ENCODE measurements at places on chromosomes 7 and 10.

DNA sequence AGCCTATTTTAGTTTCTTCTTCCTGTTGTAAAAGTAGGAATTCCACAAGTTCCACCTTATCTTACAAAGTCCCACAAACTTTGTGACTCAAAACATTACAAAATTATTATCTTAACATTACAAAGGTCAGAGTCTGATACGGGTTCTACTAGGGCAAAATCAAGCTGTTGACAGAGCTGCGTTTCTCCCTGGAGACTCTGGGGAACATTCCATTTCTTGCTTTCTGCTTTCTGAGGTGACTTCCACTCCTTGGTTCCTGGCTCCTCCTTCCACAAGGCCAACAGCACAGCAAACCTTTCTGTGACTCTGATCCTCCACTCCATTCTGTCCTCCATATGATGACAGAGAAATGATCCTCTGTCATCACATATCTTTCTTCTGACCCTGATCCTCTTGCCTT is 10.6 kb downstream of the OR2F1 start:
- no peak for DNase-seq

DNA sequence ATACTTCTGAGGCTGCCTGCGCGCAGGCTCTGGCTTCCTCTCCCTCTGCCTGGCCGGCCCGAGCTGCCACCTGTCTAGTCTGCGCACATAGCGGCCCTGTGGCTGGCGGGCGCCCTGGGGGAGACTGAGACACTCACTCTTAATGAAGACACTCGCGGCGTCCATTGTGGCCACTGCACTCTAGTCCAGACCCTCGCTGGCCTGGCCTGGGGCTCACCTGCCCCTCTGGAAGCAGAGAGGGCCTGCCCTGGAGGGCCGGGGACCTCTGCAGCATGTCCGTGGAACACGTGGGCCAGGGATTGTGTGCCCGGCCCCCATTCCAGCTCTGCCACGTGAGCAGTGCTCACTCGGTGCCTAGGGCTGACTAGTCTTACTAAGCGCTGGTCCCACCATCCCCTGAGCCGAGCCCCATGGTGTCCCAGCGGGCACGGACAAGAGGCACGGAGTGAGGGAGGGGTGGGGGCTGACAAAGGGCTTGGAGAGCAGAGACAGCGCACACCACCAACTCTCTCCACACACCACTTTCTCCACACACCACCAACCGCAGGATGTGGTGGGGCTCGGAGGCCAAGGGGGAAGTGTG is 149.3 kb downstream of the ELFN1 start:
- no peak for DNase-seq

DNA sequence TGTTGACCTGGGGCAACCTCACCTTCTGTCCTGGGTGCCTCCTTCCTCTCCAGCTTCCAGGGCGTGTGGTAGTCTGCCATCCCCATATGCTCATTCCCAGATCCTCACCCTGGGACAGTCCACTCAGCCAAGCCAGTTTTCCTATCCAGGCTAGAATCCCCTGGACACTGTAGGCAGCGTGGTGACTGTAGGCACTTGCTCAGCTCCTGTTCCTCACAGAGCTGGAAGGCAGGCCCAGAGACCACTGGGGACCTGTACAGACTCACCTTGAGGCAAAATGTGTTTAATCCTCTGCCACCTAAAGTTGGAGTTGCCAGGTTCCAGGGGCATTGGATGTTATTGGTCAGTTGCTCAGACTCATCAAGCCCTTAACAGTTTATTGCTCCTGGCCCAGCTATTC is 2.4 kb upstream of the GRID1 start:
- no peak for DNase-seq

- no peak for DNase-seq
Observed at GRCh38 chr7:103995554-103995953, 6.1 kb upstream of the RELN start.

DNA sequence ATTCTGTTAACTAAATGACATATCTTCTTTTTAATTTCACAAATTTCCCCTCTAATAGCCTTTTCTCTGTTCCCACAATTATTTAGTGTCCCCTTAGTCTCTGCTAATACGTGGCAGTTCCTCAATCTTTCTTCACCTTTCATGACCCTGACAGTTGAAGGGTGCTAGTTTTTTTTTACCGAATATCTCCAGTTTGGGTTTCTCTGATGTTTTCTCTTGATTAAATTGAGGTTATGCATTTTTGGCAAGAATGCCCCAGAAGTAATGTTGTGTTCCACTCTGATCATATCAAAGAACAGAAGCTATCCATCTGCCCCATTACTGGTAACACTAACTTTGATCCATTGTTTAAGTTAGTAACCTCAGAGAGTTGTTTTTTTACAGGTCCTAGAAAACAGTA is 133.6 kb upstream of the ASAH2 start:
- DNase-seq: no peak

- DNase-seq: no peak
Observed at GRCh38 chr10:103757531-103758293, 97.7 kb downstream of the SH3PXD2A start.

- no peak for DNase-seq
Observed at GRCh38 chr10:125067764-125068163, 92.6 kb downstream of the CTBP2 start.

DNA sequence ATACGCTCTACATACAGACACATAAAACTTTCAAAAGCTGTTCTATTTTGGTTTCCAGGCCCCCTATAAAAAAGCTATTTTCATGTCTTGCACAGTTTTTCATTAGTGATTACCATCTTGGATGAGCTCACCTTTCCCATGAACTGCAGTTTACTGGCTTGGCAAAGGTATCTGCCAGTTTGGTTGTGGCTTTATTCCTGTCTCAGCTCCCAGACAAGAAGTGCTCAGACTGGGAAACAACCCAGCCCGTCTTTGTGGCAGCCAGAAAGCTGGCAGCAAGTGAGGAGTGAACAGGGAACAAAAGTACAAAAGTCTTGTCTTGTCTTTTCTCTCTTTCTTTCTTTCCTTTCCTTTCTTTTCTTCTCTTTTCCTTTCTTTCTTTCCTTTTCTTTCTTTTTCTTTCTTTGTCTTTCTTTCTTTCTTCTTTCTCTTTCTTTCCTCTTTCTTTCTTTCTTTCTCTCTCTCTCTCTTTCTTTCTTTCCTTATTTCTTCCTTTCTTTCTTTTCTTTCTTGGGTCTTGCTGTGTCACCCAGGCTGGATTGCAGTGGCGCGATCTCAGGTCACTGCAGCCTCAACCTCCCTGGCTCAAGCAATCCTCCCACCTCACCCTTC is 138.8 kb downstream of the CFAP58 start:
- DNase-seq: no peak

DNA sequence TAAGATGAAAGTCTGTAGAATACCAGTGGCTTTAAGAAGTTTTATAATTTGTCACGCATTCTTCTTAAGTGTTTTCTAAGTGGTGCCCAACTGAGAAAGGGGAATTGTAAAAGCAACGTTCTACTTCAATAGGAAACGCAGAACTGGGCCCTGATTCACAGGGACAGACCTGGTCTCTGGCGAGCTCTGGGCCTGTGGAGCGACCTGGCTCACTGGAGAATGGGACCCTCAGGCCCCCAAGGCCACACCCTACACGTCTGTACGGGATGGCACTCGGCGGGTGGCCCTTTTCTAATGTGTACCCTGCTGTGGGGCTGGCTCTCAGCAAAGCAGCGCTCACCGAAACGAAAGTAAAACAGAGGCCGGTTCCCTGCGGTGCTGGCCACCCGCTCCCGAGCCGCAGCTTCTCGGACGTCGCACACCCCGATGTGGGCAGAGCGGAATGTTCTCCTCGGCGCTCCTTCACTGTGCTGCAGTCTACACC is 205.0 kb downstream of the DIP2C start:
- DNase-seq: no peak

GRCh38 chr10:118753331-118754228 is 1.2 kb downstream of the CACUL1 start:
- DNase-seq: no peak

DNA sequence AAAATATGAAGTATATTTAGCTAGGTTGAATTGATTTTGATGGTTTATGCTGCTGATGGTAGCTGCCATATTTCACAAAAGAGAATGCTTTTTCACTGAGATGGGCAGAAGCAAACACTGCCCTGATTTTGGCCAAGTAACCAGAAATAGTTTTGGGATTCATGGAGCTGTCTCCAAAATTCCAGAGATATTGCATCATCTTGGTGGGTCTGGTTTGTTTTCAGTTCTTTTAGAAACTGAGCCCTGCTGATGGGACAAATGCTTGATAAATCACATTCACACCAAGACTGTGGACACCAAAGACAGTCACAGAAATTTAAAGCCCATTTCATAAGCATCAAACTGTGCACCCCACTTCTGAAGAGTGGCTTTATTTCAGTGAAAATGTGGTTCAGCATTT is 140.5 kb downstream of the BICC1 start:
- no peak for DNase-seq

DNA sequence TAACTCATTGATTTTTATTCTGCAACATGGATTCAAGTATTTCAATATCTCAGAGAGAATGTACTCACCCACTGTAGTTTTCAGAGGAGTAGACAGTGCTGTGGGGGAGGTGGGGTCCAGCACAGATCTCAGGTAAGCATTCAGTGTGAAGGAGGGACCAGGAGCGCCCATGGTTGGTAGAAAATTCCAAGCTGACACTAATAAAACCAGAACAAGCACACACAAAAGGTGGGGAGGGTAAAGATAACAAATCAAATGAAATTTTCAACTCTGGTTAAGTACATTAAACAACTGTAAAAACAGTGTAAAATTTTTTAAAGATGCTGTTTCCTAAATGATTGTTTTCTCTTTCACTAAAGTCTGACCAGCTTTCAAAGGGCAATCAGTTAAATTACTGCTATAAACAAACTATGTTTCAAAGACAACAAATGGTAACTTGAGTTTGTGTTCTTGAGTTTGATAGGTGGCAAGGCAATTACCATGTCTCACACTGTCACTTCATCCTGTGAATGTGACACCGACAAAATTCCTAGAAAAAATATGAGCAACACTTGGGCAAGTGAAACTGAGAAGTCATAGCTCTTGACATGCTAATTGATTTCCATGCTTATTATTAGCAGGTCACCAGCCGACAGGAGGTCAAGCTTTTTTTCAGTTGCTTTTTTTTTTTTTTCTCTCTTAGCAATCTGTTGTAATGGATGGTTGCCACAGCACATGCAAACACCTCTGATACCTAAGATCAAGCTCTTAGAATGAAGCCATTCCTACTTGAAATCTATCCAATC is 205.8 kb upstream of the SLC26A5 start:
- DNase-seq: no peak

- DNase-seq: no peak
Observed at GRCh38 chr10:100866010-100866409, 46.8 kb upstream of the SLF2 start.

DNA sequence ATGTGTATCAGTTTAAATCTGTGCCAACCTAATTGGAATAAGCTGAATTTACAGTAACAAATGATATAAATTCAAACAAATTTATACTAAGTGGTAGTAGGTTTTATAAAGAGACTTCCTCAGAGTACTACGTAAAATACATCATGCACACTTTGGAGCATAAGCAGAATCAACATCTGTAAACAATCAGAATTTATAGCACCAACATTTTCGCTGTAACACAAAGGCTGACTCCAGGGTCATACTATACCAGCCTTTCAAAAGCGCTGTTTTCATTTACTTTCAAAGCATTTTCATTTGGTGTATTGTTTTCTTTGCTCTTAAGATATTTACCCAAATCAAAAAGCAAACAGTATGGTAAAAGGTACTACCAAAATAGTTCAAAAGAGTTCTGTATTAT is 29.3 kb upstream of the TMEM168 start:
- no peak for DNase-seq

- DNase-seq: no peak
Observed at GRCh38 chr7:75963381-75963995, 30.9 kb downstream of the TMEM120A start.

DNA sequence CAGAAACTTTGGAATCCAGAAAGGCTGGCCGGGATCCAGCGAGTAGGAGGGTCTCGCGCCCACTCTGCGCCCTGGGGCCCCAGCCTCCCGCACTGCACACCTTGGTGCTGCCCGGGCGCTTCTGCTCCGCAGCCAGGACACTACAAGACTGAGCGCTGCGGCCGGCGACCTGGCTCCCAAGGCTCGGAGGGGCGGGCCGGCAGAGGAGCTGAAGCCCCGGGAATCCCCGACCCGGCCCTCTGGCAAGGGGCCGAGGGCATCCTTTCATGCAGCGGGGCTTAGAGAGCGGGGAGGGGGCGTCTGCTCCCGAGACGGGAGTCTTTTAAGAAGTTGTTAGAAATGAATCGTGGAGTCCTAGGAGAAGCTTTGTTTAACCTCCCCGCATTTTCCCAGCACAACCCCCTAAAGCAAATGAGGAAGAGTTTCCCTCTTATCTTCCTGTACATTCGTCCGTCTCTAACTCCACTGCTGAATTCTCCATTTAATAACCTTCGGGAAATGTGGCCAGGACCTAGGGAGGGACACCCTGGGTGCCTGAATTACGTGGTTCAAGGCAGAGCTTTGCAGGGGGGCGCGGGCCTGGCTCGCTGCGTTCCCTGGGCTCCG is 1.1 kb downstream of the VWC2 start:
- no peak for DNase-seq

DNA sequence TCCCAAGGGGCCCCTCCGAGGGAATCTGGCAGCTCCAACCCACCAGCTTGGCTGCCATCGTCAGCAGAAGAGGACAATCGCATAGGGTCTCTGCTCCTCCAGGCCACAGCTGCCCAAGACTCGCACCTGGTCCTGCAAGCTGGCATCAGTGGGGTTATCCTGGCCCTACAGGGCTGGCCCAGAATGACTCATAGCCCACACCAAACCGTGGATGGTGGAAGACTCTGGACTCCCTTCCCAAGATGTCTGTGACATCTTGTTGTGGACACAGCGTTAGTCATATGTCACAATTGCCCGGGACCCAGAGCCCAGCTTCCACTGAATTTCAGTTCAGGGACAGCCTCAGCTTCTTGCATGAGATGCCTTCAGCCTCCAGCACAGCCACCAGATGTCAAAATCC is 91.5 kb upstream of the CUX1 start:
- DNase-seq: no peak

DNA sequence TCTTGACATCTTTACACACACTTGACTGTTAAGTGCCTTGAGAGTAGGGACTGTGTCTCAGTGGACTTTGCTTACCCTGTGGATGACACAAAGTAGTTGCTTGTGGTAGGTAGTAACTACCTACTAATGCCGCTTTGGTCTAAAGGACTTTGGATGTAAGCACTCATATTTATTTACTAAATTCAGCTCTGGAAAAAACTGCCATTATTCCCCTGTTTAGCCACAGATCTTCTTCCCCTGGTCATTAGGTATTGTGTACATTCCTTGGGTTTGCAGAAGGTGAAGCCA is 2.8 kb upstream of the VDAC2 start:
- DNase-seq: no peak

DNA sequence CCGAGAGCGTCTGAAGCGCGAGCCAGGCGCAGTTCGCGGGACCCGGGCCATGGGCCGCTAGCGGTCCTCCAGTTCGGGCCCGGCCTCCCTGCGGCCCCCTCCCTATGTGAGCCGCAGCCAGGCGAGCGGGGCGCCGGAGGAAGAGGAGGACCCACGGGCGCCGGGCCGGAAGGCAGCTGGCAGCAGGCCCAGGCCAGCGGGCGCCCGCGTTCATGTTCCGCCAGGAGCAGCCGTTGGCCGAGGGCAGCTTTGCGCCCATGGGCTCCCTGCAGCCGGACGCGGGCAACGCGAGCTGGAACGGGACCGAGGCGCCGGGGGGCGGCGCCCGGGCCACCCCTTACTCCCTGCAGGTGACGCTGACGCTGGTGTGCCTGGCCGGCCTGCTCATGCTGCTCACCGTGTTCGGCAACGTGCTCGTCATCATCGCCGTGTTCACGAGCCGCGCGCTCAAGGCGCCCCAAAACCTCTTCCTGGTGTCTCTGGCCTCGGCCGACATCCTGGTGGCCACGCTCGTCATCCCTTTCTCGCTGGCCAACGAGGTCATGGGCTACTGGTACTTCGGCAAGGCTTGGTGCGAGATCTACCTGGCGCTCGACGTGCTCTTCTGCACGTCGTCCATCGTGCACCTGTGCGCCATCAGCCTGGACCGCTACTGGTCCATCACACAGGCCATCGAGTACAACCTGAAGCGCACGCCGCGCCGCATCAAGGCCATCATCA is 1.1 kb downstream of the ADRA2A start:
- DNase-seq: no peak
